Right renal cortex interstitium (tissue), 3 donors: ENCODE measurements at places on chromosomes 3 and 15.

GRCh38 chr3:195077611-195078540 is 193.1 kb downstream of the XXYLT1 start:
- no peak for DNase-seq

GRCh38 chr3:107880702-107881101 is 210.1 kb downstream of the CD47 start:
- DNase-seq: no peak

GRCh38 chr15:33533197-33533596 is 222.4 kb downstream of the RYR3 start:
- DNase-seq: no peak

DNA sequence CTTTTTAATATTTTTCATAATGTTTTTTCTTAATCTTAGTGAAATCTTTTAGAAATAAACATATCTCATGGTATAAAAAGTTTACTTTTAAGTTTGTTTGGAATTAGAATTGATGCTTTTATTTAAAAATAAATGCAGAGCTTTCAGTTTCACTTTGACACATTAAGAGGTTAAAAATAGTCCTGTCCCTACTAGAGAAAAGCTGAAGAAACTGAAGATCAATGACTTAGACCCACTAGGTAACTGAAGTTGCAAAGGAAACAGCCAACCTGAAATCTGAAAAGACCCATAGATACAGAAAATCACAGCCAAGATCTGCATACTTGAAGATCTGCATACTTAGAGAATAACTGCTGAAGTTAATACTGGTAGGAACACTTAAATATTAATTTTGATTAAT is 237.6 kb downstream of the RAP2B start:
- DNase-seq: no peak
